ENCODE measurements at places on chromosomes 12 and 14.

DNA sequence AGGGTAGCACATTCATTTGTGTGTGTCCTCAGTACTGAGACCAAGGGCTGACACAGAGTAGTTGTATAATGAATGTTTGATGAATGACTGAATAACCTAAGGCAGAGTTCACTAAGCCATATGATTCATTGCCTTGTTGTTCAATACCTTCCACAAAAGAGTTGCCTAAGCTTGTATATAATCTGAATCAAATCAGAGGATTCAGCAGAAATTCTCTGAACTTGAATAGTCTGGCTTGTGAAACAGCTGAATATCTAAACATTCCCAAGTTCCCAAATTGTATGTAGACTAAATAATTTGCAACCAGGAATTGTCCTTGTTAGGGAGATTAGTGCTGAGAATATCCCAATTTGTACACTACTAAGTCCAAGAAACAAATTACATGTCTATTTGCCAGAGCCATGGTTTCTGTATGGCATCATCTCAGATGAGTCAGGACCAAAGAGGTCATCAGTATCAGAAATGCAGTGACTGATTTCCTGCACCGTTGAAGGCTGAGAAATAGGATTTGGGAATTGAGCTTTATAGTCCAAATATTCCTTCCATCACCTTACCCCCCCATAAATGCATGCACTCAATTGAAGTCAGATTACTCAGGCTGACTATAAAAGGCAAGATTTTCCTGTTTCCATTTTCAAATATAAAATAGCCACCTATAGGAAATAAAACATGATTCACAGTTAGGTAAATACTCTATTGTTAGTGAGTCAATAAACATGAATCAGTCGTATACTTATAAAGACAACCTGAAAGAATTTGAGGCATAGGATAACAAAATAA is 168.7 kb downstream of the PHLDA1 start:
- DNase-seq: no peak

DNA sequence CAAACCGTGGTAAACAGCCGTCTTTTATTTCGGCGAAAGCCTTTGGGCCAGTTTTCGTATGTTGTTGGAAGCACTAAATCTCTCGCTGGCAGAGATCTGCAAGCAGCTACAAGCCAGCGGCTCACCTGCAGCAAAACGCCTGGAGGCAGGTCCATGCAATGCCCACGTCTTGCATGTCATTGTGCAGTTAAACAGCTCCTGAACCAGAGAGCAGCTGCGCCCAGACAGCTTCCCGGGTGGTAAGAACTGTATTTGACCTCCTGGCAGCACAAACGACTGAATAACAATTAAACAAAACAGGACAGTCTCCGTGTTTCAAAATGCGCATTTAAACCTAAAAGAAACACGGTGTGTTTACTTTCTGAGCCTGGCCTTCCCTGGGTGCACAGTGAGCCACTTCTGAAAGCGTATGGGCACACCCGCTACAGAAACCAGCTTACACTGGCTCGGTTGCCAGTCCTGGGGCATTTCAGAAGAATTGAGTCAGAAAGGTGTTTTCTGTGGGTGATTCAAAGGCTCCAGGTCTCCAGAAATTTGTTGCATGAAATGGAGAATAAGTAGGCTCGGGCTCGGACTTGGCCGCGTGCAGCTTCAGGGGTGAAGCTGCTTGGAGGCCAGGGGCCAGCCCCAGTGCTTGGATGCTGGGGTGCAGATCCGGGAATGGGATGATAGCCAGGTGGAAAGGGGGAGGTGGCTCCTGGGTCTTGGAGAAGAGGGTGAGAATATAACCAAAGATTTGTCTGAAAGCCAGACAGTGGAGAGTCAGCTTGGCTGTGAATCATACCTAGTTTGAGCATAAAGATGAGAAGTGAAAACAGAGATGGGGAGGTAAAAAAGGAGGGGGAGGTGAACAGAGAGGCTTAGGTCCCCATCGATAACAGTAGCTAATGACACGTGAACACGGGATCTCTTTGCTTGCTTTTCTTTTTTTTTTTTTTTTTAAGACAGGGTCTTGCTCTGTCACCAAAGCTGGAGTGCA is 24.9 kb upstream of the FZD10 start:
- DNase-seq: no peak

DNA sequence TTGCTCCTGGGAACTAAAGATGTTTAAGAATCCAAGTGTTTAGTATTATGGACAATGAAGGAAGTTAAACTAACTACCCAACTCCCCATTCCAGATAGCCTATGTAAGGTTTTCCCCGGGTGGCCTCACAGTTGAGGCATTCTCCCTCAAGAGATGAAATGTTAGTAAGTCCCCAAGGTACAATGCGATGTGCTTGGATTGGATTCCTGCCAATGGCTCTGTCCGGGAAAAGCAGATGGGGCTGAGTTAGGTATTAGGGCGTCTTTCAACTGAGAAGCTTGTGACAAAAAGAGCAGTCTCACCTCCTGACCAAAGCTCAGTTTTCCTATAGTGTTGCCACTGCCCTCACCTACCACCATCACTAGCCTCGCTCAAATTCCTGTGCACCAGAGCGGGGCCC is 64.8 kb upstream of the E2F7 start:
- DNase-seq: no peak

- no peak for DNase-seq
These were observed 404.4 kb upstream of the PDE3A start for GRCh38 chr12:19963972-19964371.

GRCh38 chr14:105709281-105710118 is 183.1 kb downstream of the TMEM121 start:
- DNase-seq: no peak

DNA sequence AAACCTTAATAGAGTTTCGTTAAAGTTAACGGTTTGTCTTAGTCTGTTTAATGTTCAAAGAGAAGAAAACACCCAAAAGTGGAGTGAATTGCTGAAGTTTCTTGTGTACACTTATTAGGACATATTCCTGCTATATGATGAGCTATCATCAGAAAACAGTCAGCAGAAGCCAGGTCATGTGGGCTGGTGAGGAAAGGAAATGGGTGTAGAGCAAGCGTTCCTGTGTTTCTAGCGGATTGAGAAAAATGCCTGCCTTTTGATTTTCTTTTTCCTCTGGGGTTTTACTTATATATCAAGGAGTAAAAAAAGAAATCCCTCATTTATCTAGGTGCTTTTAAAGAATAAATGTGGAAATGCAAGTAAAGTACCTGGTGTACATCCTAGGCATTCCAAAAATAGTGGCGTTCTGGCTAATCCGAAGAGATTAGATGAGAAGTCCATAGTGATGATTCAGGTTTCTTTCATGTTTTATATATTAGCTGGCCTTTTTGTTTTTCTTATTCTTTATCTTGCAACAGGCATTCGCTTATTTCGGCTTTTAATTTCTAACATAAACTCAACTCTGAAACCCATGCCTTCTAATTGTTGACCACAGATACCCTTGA is 50.7 kb downstream of the FLRT2 start:
- DNase-seq: no peak

GRCh38 chr12:104464899-104465298 is 8.2 kb downstream of the CHST11 start:
- DNase-seq: no peak

All from stimulated activated CD4-positive, alpha-beta T cell treated with anti-CD3 and anti-CD28 coated beads, Interleukin-15, amount 100 ng/mL, for 1 hour (primary cell).